Esophagus squamous epithelium (tissue), 5 donors: ENCODE measurements at places on chromosomes 2 and 18.

- no peak for DNase-seq
Measured at GRCh38 chr2:42933824-42934254, 141.5 kb upstream of the HAAO start.

DNA sequence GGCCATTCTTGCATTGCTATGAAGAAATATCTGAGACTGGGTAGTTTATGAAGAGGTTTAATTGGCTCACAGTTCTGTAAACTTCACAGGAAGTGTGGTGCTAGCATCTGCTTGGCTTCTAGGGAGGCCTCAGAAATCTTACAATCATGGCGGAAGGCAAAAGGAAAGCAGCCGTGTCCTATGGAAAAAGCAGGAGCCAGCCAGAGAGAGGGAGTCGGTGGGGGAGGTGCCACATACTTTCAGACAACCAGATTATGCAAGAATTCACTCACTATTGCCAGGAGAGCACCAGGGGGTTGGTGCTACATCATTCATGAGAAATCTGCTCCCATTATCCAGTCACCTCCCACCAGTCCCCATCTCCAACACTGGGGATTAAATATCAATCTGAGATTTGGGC lies 64.1 kb downstream of the CPS1 start:
- no peak for DNase-seq

DNA sequence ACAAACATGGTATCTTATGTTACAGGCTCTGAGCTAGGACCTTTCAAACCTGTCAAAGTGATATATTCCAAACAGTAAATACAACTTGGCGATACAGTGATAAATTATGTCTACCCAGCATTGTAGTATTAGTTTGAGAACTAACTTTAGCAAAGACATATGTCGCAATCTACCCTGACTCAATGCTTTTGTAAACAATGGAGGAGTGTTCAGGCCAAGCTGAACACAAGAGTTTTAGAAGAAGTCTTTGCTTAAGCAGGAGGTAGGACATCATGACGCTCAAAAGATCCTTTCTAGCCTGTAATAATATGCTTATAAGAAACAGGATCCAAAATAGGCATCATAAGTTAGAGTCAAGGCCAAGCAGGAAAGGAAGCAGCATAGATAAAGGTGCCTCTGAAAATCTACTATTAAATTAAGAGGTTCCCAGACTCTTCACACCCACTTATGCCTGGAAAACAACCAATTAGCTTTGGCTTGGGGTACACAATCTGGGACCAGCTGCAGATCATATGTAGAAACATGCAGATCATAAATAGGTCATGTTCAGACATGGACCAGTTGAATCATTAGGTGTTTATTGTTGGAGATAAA lies 132.5 kb downstream of the CSRNP3 start:
- DNase-seq: no peak

GRCh38 chr2:52810460-52810859 lies 957.1 kb upstream of the CHAC2 start:
- DNase-seq: no peak

GRCh38 chr2:232721882-232722281 lies 24.8 kb downstream of the GIGYF2 start:
- no peak for DNase-seq

- no peak for DNase-seq
Measured at GRCh38 chr2:107511970-107512789, 314.5 kb upstream of the RGPD4 start.

DNA sequence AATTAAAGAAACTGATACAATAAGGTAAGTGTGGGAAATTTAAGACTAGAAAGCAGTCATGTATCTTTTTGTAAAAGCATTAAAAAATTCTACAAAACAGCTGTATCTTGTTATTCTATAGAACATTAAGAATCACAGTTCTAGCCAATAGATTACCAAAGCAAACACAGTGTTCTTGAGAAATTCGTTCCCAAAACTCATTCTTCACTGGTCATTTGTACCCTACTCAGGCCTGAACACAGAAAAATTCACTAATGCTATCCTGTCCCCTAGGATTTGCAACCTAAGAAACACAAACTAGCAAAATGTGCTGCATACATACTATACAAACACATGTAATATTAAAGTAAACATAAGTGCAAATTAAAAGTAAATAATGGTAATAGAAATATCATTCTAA lies 29.1 kb downstream of the ERMN start:
- DNase-seq: no peak

- DNase-seq: no peak
Measured at GRCh38 chr18:14085770-14086457, 46.3 kb downstream of the ZNF519 start.

- DNase-seq: no peak
Measured at GRCh38 chr2:217853301-217853881, 149.4 kb downstream of the TNS1 start.

- no peak for DNase-seq
Measured at GRCh38 chr2:207528980-207529329, 807 bp upstream of the CREB1 start.

DNA sequence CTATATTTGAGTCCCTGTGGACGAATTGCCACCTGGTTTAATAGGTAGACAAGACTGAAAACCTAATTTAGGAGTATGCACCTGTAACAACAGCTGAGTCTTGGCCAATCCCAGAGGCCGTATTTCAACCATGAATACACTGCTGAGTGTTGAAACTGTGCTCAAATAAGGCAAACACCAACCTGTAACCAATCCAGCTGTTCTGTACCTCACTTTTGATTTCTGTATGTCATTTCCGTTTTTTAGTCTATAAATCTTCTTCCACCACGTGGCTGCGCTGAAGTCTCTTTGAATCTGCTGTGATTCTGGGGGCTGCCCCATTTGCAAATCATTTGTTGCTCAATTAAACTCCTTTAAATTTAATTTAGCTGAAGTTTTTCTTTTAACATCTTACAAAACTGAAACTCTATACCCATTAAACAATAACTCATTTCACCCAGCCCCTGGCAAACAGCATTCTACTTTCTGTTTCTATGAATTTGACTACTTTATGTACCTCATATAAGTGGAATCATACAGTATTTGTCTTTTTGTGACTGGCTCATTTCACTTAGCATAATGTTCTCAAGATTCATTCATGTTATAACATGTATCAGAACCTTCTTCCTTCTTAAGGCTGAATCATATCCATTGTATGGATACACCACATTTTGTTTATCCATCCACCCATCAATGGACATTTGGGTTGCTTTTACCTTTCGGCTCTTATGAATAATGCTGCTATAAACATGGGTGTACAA lies 7.5 kb upstream of the YPEL5 start:
- no peak for DNase-seq

GRCh38 chr2:21015281-21015645 lies 28.6 kb downstream of the APOB start:
- DNase-seq: no peak

GRCh38 chr2:34806891-34807290 lies 1207.8 kb upstream of the FAM98A start:
- no peak for DNase-seq

DNA sequence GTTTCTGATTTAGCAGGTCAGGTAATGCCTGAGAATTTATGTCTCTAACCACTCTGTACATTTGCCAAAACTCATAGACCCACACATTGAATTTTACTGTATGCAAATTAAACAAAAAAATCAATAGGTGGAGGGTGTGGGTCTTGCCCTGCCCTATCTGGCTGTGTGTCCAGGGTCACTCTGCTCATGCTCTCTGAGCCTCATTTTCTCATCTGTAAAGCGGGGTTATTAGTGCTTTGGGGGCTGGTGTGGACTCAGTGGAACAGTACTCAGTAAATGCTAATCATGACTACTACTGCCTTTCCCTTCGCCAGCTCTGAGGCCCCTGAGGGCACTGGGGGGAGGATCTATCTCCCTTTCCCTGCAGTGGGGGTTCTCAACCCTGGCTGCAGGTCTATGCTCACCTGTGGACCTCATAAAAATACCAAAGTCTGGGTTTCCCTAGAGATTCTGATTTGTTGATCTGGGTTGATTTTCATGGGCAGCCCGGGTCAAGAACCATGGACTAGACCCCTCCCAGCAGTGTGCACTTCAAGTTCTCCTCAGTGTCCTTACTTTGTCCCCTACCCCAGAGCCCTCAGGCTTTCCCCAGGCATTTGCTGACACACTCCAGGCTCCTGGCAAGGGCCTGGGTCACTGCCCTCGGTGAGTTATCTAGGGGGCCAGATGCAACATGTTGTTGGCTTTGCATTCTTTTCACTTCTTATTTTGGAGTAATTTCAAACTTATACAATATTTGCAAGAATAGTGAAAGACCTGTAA lies 27.5 kb downstream of the MTHFD2 start:
- no peak for DNase-seq

DNA sequence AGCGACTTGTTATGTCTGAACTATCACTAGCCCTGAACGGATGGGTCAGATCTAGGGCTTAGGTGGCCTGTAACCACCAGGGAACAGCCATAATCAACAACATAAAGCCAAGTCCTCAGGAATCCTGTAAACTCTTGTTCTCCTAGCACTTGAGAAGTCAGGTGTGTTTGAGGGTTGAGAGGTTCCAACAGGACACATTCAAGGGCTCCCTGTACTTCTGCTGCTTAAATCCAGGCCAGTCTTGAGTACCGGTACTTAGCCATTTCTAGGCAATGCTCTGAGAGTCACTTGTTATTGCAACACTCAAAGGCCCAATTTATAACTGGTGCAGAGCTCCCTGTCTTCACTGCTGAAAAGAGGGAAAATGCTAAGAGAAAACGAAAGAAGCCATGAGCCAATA lies 21.6 kb upstream of the SLC40A1 start:
- DNase-seq: no peak
